Ecto neural progenitor cell (in vitro differentiated cells): ENCODE measurements at places on chromosomes 7 and 10.

GRCh38 chr10:95759233-95759826, 3.4 kb downstream of the ENTPD1 start:
- DNase-seq, result no peak

DNA sequence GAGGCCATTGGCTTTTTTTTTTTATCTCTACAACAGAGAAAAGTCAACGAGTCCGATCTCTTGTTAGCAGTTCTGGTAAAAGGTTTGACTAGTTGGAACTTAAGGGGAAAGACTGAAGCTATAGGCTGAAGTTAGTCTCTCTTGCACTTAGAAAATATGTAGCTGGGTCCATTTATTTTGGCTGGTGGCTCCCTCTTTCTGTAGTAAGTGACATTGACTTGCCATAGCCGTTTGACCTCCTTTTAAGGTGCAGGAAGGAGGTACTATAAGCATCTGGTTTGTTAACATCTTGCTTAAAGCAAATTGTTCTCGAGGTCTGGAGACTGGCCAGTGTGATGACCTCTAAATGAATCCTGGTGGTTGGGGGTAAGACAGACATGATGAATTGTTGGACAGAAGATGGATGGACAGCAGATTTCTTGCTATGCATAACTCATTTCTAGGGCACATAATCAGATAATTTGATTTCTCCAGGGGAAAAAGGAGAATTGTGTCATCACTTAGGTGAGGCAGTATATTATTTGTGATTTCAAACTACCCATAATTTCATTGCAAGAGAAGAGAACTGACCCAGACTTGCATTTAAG, 356.3 kb upstream of the GALNT17 start:
- no peak for DNase-seq

DNA sequence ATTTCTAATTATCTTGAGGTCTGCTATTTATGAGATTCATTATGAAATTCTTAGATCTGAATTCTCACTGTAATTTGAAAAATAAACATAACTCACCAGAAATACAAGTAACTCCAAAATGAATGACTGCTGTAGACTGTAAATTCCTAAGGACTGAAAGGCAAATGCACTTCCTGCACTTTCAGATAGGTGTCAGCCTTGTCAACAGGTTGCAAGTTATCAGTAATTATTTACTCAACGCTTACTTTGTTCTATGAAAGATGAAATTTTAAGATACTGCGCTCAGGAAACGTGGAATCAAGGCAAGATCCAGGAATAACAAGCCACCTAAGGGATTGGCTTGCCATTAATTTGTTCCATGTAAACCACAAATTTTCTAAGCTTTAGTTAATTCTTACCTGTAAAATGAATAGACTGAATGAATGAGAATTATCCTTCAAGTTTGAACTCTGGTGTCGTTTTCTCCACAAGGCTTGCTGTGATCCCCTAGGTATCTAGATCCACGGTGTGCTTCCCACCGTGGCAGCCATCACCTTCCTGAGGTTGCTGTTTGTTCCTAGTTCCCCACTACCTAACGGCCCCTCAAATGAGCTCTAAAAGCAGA, 12.6 kb downstream of the DHX32 start:
- DNase-seq, result no peak

DNA sequence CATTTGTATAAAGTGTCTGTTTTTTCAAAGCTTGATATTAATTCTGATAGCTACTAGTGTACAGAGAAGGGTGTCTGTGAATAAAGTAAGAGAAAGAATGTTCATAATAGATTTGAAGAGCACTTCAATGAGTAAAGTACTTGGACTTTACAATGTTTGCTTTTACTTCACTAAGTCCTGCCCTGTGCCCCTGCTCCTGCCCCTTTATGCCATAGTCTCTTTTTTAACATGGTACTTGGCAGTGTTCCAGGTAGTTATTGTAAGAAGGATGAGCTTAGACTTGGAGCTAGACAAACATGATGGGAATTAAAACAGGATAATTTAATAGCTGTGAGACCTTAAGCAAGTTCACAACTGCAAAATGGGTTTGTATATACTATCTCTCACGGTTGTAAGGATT, 41.0 kb downstream of the ZEB1 start:
- no peak for DNase-seq

DNA sequence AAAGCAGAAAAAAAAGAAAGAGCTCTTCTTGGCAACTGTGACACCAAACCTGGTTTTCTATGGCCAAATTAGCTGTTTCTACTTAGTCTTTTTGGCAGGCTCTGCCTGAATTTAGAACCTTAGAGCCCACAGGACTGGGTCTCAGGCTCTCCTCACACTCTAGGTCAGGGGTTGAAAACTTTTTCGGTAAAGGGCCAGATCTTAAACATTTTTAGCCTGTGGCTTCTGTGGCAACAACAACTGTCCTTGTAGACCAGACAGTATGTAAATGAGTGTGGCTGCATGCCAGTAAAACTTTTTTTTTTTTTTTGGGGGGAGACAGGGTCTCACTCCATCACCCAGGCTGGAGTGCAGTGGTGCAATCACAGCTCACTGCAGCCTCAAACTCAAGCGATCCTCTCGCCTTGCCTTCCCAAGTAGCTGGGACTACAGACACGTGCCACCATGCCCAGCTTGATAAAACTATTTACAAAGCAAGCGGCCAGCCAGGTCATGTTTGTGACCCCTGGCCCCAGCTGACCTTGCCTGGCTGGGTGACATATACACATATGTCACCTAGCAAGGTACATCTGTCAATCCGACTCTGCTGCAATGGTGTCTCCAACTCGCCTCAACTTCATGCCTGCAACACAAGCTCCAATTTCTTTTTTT, 17.4 kb downstream of the KPNA7 start:
- no peak for DNase-seq

GRCh38 chr7:34723866-34724490, 66.0 kb downstream of the NPSR1 start:
- DNase-seq, result no peak

DNA sequence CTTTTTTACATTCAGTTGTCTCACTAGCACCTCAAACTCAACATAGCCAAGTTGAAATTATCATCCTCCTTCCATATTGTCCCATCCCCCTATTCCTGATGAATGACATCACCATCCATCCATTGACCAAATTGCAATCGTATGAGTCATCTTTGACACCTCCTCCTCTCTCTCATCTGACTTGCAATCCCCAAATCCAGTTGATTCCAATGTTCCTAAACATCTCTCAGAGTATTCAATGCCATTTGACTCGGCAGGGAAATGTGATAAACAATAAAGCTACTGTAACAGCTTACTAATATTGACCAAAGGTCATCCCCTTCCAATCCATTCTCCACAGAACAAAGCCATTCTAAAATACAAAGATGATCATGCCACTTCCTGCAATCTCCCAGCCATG, 1047.8 kb downstream of the NRG3 start:
- DNase-seq, result no peak

DNA sequence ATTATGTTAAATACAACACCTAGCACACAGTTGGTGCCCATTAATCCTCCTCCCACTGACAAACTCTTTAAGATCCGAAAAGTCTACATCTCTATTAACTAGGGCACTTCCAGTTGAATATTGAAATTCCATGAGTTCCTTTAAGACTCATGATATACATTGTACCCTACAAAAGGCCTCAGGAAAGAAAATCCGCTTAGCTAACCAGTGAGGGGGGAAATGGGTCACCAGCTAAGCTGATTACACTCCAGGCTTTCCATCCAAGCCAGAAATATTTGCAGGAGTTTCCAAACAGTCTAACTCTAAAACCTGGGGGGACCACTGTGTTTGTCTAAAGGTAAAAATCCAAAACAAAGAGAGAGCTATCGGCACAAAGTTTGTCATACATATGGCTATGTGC, 1.3 kb upstream of the LRIT2 start:
- no peak for DNase-seq

DNA sequence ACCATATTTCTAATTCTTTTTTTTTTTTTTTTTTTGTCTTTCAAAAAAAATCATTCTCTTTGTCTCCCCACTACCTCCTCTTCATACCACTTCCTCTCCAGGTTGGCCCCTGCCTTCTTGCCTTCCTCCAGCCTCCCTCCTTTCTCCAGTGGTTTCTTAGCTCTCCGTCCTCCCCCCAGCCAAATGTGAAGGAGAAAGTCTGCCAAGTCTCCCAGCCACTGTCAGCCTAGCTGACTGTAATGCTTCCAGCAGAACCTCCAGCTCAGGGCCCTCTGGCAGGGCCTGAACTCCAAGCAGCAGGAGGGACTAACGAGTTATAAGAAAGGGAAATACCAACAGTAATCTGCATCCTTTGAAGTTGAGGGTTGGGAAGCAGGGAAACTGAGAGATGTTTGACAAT, 35.5 kb upstream of the BICC1 start:
- no peak for DNase-seq

- DNase-seq, result no peak
These were observed 125.6 kb upstream of the PRPS1L1 start for GRCh38 chr7:18153183-18153748.

GRCh38 chr10:48784031-48784430, 99.4 kb downstream of the WDFY4 start:
- no peak for DNase-seq

- no peak for DNase-seq
These were observed 13.5 kb upstream of the PCGF5 start for GRCh38 chr10:91206837-91207474.

- DNase-seq, result no peak
These were observed 7.3 kb downstream of the LRRC27 start for GRCh38 chr10:132339276-132339675.

DNA sequence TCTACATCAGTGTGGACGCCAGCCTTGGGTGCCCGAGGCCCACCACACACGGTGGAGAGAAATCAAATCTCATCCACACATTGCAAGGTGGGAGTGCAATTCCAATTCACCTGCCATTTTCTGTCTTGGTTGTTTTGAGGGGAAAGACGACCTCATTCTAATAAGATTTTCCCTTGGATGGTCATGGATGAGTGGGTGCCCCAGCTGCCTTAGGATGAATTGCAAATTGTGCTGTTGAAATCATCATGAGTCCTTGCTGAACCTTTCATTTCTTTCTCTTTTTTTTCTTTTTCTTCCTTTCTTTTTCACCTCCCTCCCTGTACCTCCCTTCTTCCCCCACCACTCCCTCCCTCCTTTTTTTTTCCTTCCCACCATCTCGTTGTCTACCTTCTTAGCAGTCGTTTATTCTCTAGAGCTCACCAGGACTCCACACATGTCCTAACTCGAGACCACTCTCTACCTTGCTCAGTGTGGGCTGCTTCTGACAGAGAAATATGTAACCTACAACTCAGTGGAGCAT, 266.9 kb upstream of the NFE2L3 start:
- no peak for DNase-seq

- DNase-seq, result no peak
These were observed 97.1 kb downstream of the GPR85 start for GRCh38 chr7:112989531-112989930.

- DNase-seq, result no peak
These were observed 19.5 kb downstream of the RAMP3 start for GRCh38 chr7:45176886-45177731.

GRCh38 chr7:67313213-67313612, 316.6 kb downstream of the TYW1 start:
- no peak for DNase-seq

DNA sequence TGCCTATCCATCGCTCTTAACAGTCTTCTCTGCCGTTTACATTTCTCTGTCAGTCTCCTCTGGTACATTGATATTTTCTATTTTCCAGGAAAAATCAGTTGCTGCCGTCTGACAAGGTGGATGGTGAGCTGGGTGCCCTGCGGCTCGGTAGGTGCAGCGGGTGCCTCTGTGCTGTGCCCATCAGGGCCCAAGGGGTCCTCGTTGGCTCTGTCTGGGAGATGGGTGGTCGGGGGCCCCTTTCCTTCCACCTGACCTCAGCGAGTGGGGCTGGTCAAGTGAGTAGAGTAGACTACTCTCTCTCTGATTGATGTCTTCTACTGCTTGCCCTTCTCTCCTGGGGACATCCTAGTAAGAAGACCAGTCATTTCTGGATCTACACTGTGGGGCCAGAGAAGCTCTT, 57.4 kb downstream of the MINDY4 start:
- no peak for DNase-seq

DNA sequence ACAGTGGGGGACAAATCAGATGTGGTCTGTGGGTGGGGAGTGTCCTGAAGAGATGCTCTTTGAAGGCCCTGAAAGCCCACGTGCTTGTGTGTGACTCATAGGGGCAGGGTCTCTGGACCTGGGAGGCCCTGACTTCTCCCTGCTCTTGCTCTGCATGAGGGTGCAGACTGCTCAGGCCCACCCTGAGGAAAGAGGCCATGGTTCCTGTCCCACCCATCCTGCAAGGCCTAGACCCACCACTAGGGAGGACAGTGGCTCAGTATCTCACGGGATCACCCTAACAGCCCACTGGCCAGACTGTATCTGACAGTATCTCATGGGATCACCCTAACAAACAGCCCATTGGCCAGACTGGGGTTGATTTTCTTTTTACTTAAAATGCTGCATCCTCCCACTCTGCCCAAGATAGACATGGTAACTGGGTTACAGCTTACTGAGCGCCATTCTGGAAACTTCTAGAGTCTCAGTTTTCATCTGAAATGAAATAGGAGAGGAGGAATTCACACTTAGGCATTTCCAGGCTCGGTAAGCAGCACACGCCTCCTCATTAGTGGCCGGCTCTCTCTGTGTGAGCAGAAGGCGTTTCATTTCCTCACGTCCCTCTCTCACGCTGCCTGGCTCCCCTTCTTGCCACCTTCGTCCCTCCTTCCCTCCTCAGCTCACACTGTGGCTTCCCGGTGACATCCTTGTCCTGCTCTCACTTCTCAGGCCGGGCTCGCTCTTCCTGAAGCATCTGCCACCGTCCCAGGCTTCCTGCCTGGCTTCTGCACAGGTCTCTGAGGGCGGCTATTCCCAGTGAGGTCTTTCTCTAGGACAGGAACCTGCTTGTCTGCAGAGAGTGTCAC, 242.6 kb downstream of the GLRX3 start:
- no peak for DNase-seq

- no peak for DNase-seq
These were observed 128.9 kb downstream of the MTPAP start for GRCh38 chr10:30219971-30220751.

DNA sequence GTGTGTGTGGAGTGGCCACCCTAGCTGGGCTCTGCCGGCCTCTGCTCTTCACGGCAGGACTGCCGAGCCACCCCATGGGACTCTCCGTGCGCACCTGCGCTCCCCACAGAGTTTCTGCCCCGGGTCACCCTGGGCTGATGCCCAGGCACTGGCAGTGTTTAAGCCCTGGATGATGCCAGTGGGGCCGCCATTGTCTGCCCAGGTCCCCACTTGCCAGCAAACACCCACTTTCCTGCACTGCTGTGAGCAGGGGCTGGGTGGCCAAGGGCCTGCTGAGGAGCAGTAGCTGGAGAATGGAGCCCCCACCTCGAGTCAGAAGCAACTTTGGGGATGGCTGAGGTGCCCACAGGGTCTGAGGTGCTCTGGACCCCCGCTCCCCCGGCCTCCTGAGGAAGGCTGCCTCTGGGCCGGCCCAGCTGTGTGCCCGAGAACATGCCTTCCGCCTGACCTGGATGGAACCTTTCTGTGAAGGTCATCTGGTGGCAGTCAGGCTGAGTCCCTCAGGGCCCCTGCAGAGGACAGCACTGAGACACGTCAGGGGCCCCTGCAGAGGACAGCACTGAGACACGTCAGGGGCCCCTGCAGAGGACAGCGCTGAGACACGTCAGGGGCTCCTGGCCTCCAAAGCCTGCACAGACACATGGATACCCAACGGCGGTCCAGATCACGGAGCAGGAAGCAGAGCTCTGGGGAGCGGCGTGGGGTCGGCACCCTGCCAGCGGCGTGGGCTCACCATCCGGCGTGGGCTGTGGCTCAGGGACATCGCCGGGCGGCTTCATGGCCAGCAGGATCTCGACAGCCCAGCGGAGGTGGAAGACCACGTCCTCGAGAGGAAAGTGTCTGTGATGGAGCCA, 62.0 kb downstream of the CFAP46 start:
- no peak for DNase-seq

GRCh38 chr7:120860156-120860555, 2.2 kb upstream of the TSPAN12 start:
- no peak for DNase-seq
